Effector memory CD4-positive, alpha-beta T cell (primary cell): ENCODE measurements at places on chromosomes 7 and 10.

- no peak for DNase-seq
Observed at GRCh38 chr7:157675427-157675927, 338.7 kb downstream of the DNAJB6 start.

GRCh38 chr10:28480628-28480965, 52.3 kb upstream of the WAC start:
- DNase-seq, result no peak

- DNase-seq, result no peak
Observed at GRCh38 chr7:13028825-13029099, 341.3 kb downstream of the ARL4A start.

DNA sequence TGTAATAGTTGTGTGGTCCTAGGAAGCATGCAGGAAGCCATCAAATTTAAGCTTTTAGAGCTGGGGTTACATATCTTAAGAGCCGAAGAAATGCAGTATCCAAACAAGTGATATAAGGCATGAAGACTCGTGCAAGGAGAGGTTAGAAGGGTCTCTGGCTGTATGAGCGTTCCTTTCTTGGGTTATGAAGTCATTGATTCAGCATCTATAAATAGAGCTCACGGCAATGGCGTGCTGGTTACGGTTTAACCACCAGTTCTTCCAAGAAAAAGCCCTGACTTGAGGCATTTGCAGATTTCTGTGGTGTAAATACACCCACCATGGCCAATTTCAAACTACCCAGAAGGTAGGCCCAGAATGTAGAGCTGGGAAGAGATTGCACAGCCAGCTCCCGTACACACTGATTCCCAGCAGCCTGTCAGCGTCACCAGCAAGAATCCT, 72.0 kb upstream of the KAT6B start:
- no peak for DNase-seq

DNA sequence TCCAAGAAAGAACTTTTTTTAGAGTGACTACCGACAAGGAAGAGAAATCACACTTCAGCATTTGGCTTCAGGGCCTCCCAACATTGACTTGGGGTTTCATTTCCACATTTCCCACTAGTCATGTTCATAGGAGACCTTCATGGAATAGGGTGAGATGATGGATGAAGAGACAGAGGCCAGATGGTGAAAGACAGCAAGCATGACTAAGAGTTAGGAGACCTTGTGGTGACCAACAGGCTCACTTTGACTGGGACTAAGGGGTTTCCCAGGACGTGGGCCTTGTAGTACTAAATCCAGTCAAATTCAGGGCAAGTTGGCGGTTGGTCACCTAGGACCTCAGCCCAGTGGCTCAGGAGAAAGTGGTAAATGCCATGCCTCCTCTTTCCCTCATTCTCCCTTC, 3.0 kb upstream of the GIMAP5 start:
- DNase-seq, result no peak

- DNase-seq, result no peak
Observed at GRCh38 chr7:520503-521161, 986 bp upstream of the PDGFA start.

DNA sequence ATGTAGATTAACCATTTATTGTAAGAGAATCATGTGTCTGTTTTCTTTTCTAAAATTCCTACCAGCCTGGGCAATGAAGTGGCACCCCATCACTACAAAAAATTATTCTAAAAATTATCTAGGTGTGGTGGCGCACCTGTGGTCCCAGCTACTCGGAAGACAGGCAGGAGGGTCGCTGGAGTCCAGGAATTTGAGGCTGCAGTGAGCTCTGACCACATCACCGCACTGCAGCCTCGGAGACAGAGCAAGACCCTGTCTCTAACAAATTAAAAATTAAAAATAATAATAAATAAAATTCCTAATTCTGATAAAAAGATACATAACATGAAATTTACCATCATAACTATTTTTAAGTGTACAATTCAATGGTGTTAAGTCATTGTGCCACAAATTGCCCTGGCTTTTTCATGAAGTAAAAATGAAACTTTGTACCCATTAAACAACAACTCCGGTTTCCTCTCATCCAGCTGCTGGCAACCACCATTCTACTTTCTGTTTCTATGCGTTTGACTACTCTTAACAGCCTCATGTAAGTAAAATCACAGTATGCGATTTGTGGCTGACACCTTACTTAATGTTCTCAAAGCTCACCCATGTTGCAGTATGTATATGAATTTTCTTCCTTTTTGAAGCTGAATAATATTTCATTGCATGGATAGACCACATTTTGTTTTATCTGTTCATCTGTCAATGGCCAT, 20.6 kb upstream of the USP6NL start:
- DNase-seq, result no peak

- no peak for DNase-seq
Observed at GRCh38 chr7:13770305-13770704, 219.2 kb downstream of the ETV1 start.

DNA sequence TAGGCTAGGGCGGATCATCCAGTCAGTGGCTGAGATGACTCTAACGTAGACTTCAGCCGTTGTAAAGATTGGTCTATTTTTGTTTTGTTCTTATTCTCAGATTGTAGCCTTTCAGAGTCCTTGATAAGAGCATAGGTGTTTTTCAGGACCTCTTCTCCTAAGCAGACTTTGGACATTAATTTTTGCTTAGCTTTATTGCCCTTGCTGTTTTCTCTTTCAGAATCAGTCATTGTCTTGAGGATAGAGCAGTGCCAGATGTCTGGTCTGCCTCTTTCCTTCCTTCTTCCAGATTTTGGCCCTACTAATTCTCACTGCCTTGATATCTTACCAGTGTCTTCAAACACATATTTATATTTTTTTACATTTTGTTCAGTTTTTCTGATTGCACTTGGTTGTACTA, 49.5 kb downstream of the C1GALT1 start:
- DNase-seq, result no peak

GRCh38 chr10:84138478-84139125, 707 bp upstream of the GHITM start:
- peak; percentile 28 for DNase-seq

GRCh38 chr10:70585578-70586169, 16.9 kb downstream of the PRF1 start:
- no peak for DNase-seq

- DNase-seq, result no peak
Observed at GRCh38 chr7:133436014-133436428, 183.1 kb downstream of the EXOC4 start.

DNA sequence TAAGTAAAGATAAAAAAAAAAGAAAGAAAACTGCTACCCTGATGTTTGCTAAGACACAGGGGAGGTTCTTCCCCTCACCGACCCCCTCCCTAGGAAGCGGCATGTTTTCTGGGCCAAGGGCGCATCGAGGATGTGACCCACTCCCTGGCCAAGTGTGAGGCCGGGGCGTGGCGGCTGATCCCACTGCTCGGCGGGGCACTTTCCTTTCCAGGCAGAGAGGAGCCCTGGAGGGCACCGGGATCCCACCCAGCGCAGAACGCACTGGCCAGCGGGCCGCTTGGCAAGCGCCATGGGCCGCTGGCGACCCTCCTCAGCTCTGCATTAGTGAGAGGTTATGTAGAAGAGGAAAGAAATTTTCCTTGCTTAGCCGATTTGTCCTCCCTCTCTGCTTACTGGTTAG, 93.4 kb downstream of the ZNF736 start:
- no peak for DNase-seq
